ENCODE measurements at places on chromosomes 5 and 9.

DNA sequence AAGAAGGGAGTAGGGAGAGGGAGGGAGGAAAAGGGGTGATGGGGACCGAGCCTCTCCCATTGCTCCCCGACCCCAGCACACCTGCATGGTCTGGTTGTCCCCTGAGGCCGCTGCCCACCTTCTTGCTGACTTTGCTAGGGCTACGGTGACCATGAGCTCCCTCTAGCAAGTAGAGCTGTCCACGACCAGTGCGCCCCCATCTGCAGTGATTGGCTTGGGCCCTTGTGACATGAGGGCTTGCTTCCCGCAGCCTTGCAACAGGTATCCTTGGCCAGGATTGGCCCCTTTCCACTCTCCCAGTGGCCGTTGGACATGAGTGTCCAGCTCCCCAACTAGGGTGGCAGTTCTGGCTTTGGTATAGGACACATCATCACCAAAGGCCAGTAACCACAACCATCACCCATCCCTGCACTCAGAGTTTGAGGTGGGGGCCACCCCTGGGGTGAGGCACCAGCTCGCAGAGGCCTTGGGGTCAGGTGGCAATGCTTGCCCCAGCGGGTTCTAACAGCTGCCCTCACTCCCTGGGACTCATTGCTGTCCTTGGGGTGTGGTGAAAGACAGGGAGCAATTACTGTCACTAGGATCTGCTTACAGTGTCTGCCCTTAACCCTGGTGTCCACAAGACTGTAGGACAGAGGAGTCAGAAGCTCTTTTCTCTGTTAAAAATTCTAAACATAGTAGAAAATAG is 17.2 kb upstream of the NINJ1 start:
- DNase-seq = no peak

DNA sequence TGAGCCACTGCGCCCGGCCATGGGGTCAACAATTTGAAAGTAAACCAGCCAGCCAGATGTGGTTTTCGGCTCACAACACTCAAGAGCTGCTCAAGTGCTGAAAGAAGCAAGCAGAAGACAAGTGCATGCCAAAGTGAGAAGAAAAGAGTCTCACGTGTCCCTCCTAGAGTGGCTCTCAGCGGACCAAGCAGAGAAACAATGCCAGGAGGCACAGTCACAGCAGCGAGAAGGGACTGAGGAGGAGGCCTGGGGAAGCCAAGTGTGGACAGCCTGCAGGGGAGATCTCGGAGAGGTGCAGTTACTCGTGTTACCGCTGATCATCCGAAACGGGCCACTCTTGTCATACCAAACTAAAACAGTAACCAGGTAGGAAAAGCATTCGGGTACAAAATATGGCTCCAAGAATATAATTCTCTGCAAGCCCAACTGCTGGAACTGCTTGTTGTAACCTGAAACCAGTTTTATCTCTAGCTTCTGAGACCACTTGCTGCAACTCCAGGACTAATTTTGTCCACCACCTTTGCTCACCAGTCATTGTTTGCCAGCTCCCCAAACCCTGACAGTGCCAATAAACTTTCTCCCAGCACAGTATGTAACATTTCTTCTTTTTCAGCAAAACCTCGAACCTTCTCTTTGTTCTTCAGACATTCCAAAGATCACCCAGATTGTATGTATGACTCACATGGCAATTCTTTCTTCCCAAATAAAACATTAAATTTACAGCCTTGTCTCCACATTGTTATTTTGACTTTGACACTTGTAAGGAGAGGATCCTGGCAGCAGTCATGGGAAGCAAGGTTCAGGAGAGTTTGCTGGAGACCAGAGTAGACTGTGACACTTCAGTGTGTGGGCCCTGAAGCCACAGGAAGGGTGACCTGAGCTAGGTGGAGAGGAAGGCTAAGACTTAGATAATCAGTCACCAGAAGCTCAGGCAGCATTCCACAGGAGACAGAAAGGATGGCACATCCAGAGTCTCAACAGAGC is 6.3 kb downstream of the SLC35D2 start:
- no peak for DNase-seq

GRCh38 chr9:126514037-126514821 is 99.5 kb upstream of the LMX1B start:
- DNase-seq = peak; percentile 62

GRCh38 chr5:1093361-1093760 is 18.5 kb downstream of the SLC12A7 start:
- DNase-seq = no peak

DNA sequence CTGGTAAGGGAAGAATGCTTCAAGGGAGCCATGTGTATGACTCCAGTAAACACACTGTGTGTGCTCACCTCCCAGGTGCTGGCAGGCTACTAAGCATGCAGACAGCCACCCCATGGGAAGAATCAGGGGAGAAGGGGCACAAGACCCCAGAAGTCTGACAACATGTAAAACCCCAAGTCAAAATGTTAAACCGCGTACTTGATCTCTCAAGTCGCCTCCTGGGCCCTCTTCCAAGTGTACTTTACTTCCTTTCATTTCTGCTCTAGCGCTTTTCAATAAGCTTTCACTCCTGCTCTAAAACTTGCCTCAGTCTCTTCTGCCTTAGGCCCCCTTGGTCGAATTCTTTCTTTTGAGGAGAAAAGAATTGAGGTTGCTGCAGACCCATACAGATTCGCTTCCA is 31.3 kb downstream of the DAPK1 start:
- DNase-seq = no peak

- DNase-seq = no peak
Measured at GRCh38 chr5:32754284-32754683, 43.2 kb downstream of the NPR3 start.

- no peak for DNase-seq
Measured at GRCh38 chr5:11069041-11069440, 308.0 kb upstream of the DAP start.

DNA sequence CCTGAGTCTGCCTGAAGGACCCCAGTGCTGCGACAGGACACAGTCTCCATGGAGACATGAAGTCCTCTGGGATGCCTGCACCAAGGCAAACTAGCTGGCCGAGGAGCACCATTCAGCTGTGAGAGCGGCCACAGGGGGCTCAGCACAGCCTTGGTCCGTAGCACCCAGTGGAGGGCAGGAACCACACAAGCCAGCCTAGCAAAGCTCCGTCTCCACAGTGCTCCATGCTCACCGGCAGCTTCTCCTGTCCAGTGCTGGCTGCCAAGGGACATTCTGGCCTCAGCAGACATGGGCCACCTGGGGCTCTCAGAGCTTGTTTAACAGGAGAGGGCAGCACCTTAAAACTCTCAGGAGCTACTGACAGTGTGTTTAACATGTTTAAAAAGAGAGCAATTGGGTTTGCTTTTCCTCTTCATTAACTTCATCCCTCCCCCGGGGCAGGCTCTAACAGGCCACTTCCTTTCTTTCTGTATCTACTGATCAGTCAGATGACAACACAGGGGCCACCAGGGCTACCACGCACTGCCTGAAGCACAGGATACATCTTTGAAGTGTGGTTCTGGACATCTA is 57.0 kb downstream of the SECISBP2 start:
- DNase-seq = no peak

DNA sequence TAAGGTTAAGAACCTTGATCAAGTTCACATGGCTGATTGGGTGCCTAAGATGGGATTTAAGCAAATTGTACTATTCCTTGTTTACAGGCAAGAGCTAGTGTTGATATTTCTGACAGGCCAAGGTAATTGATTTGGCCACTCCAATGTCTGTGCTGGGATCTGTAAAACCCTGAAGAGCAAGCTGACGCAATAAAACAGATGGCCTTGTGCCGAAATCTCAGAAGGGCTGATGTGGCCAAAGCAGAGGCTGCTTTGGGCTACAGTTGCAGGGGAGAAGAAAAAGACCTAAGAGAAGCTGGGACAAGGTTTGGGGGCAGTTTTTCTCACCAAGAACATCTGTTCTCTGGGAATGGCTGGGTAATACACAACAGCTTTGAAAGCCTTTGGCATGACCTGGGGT is 463.2 kb upstream of the ZNF608 start:
- DNase-seq = no peak

DNA sequence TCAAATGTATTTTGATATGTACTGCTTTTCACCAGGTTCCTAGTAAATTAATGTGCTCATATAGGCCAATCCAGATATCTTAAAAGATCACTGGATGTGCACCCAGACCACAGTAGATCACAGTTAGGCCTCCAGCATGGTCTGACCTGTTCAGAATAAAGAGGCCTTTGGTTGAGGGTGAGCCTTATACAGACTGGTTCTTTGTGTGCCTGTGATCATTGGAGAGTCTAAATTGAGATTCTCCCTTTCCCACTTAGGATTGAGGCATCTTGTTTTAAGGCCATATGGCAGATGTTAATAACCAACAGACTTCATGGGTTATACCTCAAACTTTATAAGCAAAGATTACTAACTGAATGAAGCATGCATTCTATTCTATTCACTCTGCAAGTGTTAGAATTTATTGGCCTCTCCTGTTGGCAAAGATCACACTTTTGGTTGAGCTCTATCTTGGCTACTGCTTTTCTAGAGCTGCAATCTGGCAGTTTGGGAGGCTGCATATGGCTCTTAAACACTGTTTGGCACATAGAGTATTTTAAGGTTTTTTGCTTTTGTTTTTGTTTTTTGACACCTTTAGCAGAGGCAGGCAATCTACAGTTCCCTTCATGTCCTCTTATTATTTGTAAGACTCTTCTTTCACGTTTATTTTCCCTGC is 8.5 kb downstream of the CHSY3 start:
- DNase-seq = no peak

DNA sequence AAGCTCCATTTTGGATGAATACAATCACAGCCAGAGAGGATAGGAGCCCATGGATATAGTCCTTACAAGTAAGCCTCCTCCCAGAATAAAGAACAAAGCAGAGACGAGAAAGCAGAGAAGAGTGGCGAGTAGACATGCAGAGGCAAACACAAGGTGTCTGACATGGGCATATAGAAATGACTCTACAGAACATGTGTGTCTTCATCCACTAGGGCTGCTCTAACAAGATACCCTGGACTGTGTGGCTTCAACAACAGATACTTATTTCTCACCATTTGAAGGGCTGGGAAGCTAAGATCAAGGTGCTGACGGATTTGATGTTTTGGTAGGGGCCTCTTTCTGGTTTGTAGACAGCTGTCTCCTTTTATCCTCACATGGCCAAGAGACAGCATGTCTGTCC is 32.3 kb upstream of the FER start:
- no peak for DNase-seq

DNA sequence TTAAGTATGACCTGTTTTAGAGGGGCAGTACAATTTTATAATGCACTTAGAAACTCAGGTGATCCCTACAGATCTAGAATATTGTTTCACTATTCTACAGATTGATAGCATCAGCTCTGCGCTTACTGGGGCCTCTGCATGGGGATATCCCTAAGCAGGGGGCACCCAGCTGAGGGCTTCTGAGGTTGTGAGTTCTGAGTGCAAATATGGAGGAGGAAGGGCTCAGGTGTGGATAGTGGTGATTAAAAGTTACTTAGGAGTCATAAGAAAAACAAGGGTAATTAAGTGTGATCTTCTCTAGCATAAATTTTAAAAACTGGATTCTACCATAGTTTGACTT is 274.4 kb downstream of the EFNA5 start:
- DNase-seq = no peak

- no peak for DNase-seq
Measured at GRCh38 chr5:95771892-95772291, 40.8 kb downstream of the RHOBTB3 start.

- no peak for DNase-seq
Measured at GRCh38 chr9:98226516-98226915, 28.9 kb downstream of the TBC1D2 start.

- no peak for DNase-seq
Measured at GRCh38 chr5:1736889-1737711, 62.5 kb downstream of the MRPL36 start.

DNA sequence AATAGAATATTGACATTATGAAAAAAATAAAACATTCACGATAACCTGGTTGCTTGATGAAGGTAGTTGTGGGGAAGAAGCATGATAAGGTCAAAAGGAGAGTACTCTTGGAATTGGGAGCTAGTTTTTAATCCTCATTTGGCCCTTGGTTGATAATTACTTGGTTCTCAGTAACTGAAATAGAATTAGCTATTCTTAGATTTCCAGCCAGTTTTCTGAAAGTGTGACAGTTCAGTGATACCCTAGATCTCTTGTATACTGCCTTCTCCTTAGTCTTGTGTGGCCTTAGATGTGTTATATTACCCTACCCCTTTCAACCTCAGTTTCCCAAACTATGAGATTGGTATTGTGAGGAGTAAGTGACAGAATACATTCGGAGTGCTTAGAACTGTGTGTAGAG is 17.4 kb downstream of the MARCHF6 start:
- DNase-seq = no peak

GRCh38 chr9:81984928-81985327 is 3.6 kb upstream of the SPATA31D1 start:
- DNase-seq = no peak

DNA sequence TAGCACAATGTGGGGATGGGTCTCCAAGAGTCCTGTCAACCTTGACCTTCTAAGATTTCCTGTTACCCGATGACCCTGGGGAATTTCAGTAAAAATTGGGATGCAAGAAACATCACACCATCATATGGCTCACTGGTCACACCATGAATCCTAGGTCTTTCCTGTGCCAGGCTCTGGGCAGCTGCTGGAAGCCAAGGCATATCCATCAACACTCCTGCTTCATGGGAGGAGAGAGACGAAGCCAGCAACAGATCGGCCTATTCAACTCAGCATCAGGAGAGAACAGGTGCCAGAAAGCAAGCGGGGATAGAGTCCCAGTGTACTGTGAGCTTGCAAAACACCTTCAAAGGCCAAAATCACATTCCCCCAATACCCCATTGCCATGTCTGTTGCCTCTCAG is 6.5 kb upstream of the NEK6 start:
- no peak for DNase-seq

GRCh38 chr9:112489876-112490666 is 3.4 kb downstream of the KIAA1958 start:
- DNase-seq = no peak

- peak; percentile 11 for DNase-seq
Measured at GRCh38 chr5:74945561-74946165, 79.5 kb upstream of the FAM169A start.

Measured in stimulated activated CD4-positive, alpha-beta T cell treated with anti-CD3 and anti-CD28 coated beads, Interleukin-4, amount 100 ng/mL, for 1 hour (primary cell).